ENCODE measurements at places on chromosomes 5 and 9.

- no peak for DNase-seq
Measured at GRCh38 chr5:53900677-53901076, 340.2 kb downstream of the NDUFS4 start.

DNA sequence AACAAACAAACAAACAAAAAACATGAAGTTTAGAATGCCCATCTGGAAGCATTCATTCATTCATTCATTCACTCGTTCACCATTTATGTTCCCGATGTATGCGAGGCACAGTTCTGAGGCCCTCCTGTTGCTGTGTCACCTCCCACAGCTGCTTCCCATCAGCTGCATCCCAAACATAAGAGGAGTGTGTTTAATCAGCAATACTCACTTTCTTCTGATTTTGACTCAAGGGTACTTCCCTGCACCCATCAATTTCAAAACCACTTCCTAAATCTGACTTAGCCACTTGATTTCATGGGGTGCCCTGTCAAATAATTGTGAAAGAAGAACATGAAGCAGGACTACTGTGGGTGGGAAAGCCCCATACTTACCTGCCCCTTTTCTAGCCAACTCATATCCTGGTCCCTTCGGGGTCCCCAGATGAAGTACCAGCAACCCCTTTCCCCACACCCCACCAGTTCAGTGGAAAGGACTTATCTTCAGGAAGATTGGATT is 128.0 kb upstream of the IL12B start:
- DNase-seq, result no peak

- DNase-seq, result no peak
Measured at GRCh38 chr9:37952731-37953130, 48.8 kb upstream of the SLC25A51 start.

- no peak for DNase-seq
Measured at GRCh38 chr9:68844631-68845612, 139.9 kb downstream of the PIP5K1B start.

DNA sequence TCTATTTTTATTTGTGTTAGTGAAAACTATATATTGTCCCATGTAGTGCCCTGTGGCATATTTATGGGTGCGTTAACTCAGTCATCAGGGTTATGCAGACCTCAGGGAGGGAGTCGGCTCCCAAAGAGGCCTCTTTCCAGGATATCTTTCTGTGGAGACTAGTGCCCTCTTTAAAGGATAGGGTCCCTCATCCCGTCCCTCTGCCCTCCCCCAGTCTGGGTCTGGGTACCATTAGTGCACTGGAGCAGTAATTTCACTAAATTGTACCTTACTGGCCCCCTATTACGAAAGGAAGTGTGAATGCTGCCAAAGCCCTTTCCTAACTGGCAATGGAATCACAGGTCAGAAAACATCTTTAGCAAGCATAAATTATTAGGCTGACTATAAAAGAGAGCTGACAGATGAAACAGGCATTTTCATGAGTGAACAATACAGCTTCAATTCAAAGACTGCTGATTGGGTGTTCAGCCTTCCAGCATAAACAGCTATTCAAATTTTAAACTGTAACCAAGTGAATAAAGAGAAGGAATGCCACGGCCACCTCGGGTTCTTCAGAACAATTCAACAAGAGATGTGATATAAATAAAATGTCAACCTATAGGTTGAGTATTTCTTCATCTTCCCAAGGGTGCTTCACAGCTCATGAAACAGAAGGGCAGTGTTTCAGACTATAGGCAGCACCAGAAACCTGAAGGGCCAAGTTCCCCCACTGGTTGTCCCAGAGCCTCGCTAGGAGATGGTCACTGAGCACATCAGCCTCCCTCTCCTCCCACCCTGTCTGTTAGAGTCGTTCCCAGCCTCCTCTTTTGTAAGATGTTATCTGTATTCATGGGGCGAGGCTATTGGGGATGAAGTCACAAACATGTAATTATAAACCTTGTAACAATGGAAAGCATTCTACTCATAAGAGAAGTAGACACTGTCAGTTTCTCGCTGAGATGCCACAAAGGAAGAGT is 318.7 kb downstream of the TMEM161B start:
- no peak for DNase-seq

GRCh38 chr9:86798966-86799365 is 148.3 kb downstream of the GAS1 start:
- no peak for DNase-seq
